Activated T-cell treated with anti-CD3 and anti-CD28 coated beads, Interleukin-2, amount 50 U/mL, for 72 hours (primary cell): ENCODE measurements at places on chromosomes 12 and 14.

DNA sequence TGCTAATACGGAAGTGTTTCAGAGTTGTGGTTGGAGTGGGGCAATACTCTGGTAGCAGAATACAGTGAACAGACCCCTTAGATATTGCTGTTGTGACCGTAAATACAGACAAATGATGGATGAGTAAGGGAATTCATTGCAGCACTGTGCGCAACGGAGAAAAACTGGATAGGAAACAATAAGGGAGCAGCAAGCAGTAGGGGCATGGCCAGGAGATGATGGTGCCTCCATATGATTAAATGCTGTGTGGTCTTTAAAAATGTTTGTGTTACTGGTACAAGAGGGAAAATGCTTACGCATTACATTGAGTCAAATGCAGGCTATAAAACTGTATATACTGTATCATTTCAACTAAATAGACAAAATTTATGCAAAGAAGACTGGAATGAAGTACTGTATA is 61.6 kb downstream of the EML1 start:
- DNase-seq, result no peak

GRCh38 chr14:31592122-31592521 is 30.9 kb downstream of the NUBPL start:
- no peak for DNase-seq

DNA sequence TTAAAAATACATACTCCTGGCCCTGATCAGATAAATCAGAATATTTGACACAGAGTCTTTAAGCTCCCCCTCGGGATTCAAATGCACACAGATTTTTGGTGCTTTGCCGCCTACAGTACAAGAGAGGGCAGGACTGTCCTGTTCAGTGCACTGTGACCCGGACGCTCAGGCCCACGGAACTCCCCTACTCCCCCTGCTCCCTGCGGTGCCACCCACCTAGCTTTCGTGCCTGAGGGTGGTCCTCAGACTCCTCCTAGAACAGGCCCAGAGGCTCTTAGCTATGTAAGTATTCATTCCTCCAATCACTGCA is 13.7 kb upstream of the SERPINA3 start:
- DNase-seq, result no peak

DNA sequence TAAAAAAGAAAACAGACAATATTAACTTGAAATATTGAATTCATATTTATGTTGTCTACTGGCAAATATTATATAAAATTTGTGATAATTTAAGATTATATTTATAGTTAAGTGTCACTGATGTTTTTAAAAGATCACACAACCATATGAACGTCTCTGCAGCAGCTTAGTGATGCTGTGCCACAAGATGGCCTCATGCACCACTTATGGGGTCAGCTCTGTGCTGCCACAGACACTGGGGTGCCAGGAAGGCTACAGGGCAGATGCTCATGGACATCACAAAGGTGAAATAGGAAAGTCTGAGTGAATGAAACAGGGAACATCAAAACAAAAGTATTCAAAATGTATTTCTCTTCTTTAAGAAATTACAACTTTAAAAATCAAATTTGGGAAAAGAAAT is 13.1 kb downstream of the ATXN3 start:
- DNase-seq, result no peak

- peak; percentile 9 for DNase-seq
Observed at GRCh38 chr12:26298785-26299621, 103.6 kb downstream of the SSPN start.

DNA sequence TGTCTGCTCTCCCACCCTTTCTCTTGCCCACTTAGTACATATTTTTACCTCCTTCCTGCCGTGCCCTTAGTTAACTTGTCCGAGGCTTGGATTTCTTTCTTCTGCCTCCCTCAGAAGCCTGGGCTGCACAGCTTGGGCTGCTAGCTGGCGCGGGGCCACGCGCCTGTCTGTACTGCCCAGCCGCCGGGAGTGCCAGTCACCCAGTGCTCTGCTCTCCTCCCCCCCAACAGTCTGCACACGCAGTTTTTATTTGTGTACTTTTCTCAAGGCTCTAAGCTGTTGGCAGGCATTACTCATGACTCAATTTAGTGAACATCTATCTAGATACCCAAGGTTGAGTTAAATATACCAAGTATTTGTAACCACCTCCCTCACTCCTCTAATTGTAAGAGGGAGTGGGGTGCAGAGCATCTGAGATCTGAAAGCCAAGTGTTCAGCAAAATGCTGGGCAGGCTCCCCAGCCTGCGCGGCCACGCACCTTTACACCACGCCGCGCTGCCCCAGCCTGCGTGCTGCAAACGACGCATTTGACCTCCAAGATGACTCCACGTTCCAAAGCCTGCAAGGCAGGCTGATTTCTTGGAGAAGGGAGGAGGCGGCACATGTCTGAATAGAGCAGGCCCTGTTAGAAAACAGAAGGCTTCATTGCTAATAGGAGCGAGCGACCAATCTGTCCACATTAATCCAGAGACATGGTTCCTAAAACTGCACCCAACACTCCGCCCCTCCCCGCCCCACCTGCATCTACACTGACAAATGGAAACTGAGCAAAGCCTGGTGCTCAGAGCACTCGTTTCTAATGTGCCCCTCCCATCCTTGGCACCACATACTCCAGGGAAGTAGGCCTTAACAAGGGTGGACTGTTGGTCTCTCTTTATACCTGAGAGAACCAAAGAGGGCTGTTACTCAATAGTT is 18.2 kb upstream of the CACNA2D4 start:
- DNase-seq, result no peak

DNA sequence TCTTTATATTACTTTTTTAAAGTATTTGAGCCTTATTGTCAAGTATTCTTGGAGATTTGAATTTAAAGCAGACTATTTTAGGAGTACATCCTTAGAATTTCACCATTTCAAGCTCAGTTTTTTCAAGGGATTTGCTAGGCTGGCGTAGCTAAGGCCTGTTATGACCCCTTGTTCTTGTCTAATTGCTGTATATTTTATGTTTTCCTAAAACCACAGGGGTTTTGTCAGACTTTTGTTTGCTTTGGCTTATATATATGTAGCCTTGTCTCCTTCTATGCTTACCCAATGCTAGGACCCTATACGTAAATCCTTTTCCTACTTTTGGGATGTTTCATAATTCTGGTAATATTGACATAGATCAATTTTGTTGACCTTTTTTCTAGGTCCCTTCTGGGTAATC is 147.0 kb upstream of the SYT10 start:
- no peak for DNase-seq

- no peak for DNase-seq
Observed at GRCh38 chr12:65962036-65962430, 137.8 kb downstream of the HMGA2 start.

DNA sequence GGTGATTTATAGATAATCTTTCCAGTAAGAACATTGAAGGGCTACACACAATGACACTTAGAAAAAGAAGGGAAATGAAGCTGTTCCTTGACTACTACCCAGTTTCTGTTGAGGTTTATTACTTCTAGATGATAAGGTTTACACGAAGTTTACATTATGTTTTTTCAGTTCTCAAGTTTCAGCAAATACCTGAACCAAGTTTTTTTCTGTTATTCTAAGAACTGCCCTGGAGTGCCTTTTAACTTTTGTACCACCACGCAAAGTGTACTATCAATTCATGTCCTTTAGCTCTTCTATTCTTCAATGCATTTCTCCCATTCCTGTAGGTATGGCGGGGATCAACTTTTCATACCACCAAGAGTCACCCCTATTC is 5.8 kb downstream of the FBXL14 start:
- no peak for DNase-seq

GRCh38 chr14:105685003-105685402 is 158.6 kb downstream of the TMEM121 start:
- DNase-seq, result no peak

- DNase-seq, result no peak
Observed at GRCh38 chr12:101939306-101939705, 61.9 kb downstream of the DRAM1 start.

GRCh38 chr14:61145034-61145902 is 135.9 kb downstream of the TMEM30B start:
- no peak for DNase-seq

GRCh38 chr14:64915797-64916196 is 1.5 kb downstream of the CHURC1 start:
- no peak for DNase-seq

DNA sequence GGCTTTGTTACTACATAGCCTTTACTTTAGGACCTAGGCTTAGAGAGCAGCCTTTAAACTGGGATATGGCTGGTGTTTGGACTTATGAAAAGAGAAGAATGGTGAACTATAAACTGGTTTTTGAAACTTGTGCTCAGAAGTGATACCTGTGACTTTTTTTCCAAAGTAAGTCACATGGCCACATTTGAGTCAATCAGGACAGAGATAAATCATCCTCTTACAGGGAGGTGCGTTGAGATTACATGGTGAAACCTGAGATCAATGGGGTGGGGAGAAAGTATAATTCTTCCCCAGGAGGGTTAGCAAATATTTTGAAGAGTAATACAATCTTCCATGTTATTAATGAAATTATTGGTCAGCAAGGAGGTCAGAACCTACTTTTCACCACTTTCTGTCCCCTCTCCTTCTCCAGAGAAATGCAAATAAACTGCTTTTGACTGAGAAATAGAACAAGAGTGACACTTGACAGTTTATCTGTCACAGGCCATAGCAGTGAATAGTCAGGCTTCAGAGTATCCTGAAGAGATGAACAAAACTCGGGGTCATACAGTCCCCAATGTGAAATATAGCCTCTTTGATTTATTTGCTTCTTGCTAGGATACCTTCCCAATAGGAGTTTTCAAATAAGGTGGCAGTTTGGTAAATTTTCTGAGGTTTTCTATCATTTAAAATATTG is 11.1 kb upstream of the ZNF641 start:
- no peak for DNase-seq
